Hindlimb muscle (tissue), 1 donor: ENCODE measurements at places on chromosomes 7 and 10. TPM values are rescaled to one million over a fixed set of nuclear protein-coding genes. Genes with fewer than 3 reads are reported as not detected.

Gene GRID1
- 3.0 TPM for polyA plus RNA-seq

Gene TBX20
- not detected for polyA plus RNA-seq

Gene FAM25C
- not detected for polyA plus RNA-seq

Gene COPG2
- polyA plus RNA-seq, result 44.5 TPM

Gene GNGT1
- not detected for polyA plus RNA-seq

Gene EMX2
- polyA plus RNA-seq, result 9.0 TPM

Gene MCMBP
- polyA plus RNA-seq, result 35.8 TPM

Gene VIPR2
- polyA plus RNA-seq, result 12.1 TPM

Gene CPN1
- not detected for polyA plus RNA-seq

Gene PAX4
- polyA plus RNA-seq, result not detected

Gene UTF1
- not detected for polyA plus RNA-seq

Gene C7orf57
- not detected for polyA plus RNA-seq

DNA sequence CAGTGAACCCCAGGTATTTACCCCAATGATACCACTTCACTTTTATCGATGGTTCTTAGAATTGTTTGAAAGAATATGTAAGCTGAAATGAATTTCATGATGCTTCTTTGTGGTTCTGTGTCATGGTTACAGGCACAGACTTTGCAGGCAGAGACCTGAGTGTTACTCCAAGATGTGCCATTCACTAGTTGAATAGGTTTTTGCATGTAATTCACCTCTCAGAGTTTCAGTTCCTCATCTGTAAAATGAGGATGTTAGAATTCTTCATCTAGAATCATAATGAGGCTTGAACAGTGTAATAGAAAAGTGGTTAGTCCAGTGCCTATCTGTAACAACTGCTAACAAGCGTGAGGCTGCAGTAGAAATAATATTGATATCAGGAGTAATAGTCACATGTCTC lies 54.6 kb downstream of the VSTM2A start:
- DNase-seq, result no peak

GRCh38 chr7:93176992-93177580 lies 28.9 kb upstream of the SAMD9L start:
- DNase-seq, result no peak

DNA sequence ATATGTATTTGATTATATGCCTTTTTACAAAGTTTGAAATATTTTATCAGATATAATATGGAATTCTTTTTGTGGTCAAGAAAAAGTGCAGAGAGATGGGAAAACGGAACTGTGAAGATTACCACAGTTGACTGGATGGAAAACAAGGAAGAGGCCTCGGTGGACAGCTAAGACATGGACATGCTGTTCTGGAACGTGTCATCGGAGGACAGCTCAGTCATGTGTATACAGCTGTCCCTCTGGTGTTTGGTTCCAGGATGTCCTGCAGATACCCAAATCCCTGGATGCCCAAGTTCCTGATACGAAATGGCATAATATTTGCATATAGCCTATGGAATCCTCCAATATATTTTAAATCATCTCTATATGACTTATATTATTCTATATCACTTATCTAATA lies 49.4 kb downstream of the TRIL start:
- DNase-seq, result no peak

DNA sequence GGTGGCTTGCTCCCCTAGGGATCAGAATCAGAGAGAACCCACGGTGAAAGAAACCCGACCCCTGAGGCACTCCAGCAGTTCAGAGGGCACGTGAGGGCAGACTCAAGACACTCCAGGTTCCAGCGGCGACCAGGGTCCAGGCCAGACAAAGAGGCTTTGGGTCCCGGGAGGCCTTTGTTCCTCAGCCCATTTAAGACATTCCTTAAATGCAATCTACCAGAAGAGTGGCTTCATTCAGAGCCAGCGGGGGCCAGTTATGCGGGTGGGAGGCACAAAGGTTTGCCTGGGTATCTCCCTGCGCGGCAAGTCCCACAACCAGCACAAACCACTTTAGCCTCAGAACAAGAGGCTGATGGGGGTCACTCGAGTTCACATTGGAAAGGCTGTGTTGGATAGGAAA lies 53.6 kb downstream of the AFAP1L2 start:
- DNase-seq, result no peak

DNA sequence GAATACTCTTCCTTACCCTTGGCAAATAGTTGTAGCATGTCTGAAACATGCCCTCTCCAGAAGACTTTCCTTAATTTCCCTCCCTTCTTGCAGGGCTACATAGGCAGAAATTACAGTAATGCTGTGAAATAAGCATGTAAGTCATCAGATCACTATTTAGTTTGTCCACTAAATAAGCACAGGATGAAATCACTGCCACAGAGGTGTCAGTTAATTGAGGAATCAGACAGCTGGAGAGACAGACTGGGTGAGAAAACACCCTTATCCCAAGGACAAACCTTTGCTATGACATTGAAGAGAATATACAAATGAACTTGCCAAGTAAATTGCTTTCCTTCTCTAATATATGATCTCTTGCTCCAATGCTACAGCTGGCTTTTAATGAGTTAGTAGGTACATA lies 129.3 kb downstream of the CHRM2 start:
- DNase-seq, result no peak

GRCh38 chr7:50851451-50851850 lies 68.8 kb upstream of the GRB10 start:
- DNase-seq, result no peak

DNA sequence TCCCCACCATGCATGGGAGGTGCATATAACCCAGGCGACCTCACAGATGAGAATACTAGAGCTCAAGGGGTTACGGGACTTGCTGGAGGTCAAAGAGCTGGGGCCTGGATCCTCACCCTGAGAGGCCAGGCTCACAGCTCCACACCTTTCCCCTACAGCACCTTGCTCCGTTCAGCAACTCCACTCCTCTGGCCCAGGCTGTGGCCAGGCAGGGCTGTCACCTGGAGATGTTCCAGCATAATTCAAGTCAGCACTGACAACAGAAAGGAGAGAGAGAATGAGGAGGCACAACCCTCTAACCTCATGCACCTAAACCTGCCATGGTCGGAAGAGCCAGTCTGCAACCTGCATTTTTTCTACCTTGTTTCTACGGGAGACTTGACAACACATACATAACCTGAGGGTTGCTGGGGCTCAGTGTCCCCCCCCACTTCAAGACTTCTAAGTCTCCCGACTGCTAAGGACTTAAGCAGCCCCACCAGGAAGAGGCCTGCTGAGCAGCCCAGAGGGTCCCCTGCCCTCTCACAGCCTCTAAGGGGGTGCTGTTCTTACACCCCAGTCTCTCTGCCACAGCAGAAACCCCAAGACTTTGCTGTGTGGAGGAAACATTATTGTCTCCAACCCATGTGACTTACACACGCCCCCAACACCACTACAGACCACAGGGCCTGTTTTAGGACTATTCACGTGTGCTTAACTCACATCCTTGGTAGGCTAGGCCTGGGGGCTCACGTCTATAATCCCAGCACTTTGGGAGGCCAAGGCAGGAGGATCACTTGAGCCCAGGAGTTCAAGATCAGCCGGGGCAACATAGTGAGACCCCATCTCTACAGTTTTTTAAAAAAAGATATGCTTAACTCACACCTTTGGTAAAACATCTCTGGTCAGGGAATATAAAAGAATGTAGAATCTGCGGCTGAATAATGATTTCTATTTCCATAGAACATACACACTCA lies 175.6 kb downstream of the FAM107B start:
- DNase-seq, result no peak

- DNase-seq, result no peak
Measured at GRCh38 chr7:98238976-98239375, 13.1 kb downstream of the TECPR1 start.

DNA sequence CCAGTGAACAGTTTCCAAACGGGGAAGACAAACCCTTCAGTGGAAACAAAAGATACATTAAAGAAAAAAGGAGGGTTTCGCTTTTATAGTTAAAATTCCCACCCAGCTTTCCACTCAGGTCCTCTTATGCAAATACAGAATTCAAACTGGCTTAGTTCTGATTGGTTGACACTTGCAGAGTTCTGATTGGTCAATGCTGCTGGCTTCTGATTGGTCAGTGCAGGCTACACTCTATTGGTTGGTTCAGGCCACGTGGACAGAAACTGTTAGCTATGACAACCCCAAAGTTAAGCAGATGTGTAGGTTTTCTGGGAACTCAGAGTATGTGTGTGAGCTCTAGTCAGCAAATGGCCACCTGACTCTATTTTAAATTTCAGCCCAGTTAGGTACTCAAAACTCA lies 80.0 kb downstream of the FBXL13 start:
- no peak for DNase-seq

- DNase-seq, result no peak
Measured at GRCh38 chr10:43864656-43865055, 216.0 kb upstream of the ZNF32 start.

GRCh38 chr10:132319853-132320653 lies 11.9 kb upstream of the LRRC27 start:
- no peak for DNase-seq

GRCh38 chr7:106460792-106461254 lies 176.0 kb upstream of the NAMPT start:
- DNase-seq, result no peak

- no peak for DNase-seq
Measured at GRCh38 chr7:130494431-130494858, 2.6 kb downstream of the MEST start.

GRCh38 chr7:15848901-15849300 lies 162.4 kb upstream of the MEOX2 start:
- DNase-seq, result peak; percentile 89

GRCh38 chr7:112080441-112080840 lies 125.8 kb downstream of the DOCK4 start:
- no peak for DNase-seq

DNA sequence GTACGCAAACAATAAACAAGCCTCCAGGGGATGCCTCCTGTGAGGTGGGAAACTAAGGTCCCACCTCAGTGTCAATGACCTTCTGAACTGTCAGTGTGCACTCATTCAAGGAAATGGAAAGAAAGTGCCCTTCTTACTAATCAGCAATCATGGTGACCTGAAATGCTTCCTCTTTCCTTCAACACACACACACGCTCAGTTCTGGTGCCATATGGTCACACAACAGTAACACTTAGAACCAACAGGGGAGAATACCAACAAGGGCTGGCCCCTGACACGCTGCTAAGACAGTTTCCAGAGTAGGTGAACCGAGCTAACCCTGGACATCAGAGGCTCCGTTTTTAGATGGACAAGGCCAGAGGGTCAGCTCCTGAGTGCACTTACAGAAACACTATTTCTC lies 42.1 kb upstream of the EFCAB10 start:
- no peak for DNase-seq

DNA sequence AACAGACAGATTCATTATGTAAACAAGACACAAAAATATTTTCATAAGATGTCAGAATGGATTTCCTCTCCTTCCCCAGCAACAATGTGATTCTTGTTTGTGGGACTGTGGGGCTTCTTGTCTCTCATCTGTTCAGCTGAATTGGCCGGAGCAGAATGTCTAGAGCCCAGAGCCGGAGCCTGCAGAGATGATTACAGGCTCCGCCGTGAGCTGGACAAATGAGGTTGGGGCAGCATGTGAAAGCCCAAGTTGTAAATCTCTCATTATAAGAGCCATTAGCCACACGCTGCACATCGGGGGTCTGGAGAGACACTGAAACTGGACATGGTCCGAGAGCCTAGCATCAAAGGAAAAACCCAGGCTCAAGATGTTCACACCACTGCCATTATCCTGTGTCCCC lies 137.0 kb upstream of the ADAM12 start:
- no peak for DNase-seq

- DNase-seq, result peak; percentile 53
Measured at GRCh38 chr7:128266883-128267594, 26.0 kb downstream of the LEP start.

GRCh38 chr7:2104107-2104710 lies 128.5 kb downstream of the MAD1L1 start:
- DNase-seq, result peak; percentile 84

- no peak for DNase-seq
Measured at GRCh38 chr7:106736508-106737201, 75.7 kb upstream of the CCDC71L start.

DNA sequence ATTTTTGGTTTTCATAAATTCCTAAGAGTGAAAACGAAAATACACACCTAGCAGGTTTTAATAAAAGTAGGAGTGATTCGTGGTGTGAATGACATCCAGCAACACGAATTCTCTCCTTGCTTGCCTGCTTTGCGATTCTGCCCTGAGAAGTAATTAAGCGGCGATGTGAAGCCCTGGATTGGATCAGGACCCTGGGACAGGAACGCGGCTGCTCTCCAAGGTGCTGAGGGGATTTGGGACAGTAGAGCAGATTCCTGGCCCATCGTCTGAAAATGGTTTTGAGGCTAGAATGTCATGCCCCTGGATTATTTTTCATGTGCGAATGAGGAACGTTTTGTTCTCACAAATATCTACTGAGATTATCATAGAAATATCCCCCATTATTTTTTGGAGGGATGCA lies 7.8 kb downstream of the NPS start:
- DNase-seq, result peak; percentile 33

DNA sequence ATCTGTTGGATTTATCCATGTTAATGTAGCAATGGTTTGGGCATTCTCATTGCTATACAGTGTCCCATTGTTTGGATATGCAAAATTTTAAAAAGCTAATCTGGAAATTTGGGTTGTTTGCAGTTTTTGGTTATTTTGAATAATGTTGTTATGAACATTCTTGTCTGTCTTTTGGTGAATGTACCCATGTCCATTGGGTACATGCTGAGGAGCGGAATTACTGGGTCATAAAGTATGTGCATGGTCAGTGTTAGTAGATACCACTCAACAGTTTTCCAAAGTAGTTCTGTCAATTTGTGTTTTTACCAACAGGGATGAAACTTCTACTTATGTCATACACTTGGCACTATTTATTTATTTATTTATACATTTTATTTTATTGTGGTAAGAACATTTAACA lies 153.9 kb downstream of the LRMDA start:
- no peak for DNase-seq

DNA sequence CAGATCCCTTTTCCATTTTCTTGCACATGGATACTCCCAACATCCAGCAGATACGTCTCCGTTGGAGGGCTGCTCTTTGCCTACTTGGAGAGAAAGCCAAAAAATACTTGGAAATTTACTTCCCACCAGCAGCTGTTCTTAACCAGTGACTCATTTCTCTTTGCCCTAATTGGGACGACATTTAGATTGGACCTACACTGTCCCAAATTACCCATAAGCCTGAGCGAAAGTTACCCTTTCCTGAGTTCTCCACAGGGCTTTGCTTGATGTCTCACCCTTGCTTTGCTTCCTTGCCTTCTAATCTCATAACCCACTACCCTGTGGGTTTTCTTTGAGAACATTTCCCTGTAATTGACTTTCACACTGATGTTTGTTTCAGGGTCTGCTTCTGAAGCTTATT lies 48.1 kb downstream of the SAMD8 start:
- DNase-seq, result no peak

DNA sequence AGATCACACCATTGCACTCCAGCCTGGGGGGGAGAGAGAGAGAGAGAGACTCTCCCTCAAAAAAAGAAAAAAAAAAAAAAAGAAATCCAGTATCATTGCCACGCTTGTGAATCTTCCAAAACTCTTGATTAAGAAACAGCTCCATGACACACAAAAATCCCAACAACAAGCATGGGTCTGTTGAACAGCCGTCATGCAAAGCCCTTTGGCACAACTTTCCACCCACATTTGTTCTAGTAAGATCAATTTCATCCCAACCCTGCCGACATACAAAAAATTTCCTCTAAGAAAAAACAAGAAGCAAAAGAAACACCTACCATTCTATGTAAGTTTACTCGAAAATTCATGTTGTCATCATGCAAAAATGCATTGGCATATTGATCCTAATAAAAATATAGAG lies 62.8 kb downstream of the ARMH3 start:
- DNase-seq, result no peak
